A549 treated with Hydrocortisone at 1 μM for 4 hours (cell line): ENCODE measurements at places on chromosomes 12 and 14. TPM values are rescaled to one million over a fixed set of nuclear protein-coding genes. Genes with fewer than 3 reads are reported as not detected.

Gene FLVCR2
- total RNA-seq = 11.1 to 14.2 TPM (median 12.5 TPM) in 5 replicates

Gene TAS2R43
- total RNA-seq = not detected in 5 replicates

Gene SLC39A5
- not detected in 5 replicates for total RNA-seq

Gene PRPH
- total RNA-seq = 0.97 to 1.9 TPM (median 1.6 TPM) in 5 replicates

Gene TAS2R7
- total RNA-seq = not detected in 5 replicates

Gene ISCU
- total RNA-seq = 84.8 to 108 TPM (median 94.1 TPM) in 5 replicates

Gene NAB2
- 13.6 to 18.4 TPM (median 15.2 TPM) in 5 replicates for total RNA-seq

Gene COX8C
- not detected in 5 replicates for total RNA-seq

Gene HHIPL1
- total RNA-seq = 0.16 to 0.24 TPM (median 0.20 TPM) in 5 replicates

Gene CACNA1C
- 0.05 to 0.20 TPM (median 0.06 TPM) in 4 of 5 replicates, not detected in the other for total RNA-seq

Gene BLTP3B
- 8.4 to 15.3 TPM (median 12.0 TPM) in 5 replicates for total RNA-seq

Gene MANSC4
- not detected in 5 replicates for total RNA-seq

Gene FLRT2
- total RNA-seq = 2.5 to 3.2 TPM (median 2.9 TPM) in 5 replicates

Gene RNASE8
- total RNA-seq = not detected in 5 replicates

Gene EPS8
- total RNA-seq = 40.8 to 55.7 TPM (median 47.9 TPM) in 5 replicates

Gene MGAT2
- 46.4 to 52.5 TPM (median 49.6 TPM) in 5 replicates for total RNA-seq

Gene ARL6IP4
- total RNA-seq = 190 to 265 TPM (median 236 TPM) in 5 replicates

Gene OR10A7
- not detected in 5 replicates for total RNA-seq

Gene BHLHE41
- 0.53 to 1.5 TPM (median 0.69 TPM) in 5 replicates for total RNA-seq

Gene RD3L
- total RNA-seq = not detected in 5 replicates

Gene TAS2R10
- 0.08 to 0.10 TPM in 2 of 5 replicates, not detected in the others for total RNA-seq

Gene ADGRD1
- total RNA-seq = 0.25 to 0.78 TPM (median 0.55 TPM) in 5 replicates
